Ascending aorta (tissue), 2 donors: ENCODE measurements at places on chromosomes 16 and 17.

- no peak overlapping the region for H3K27ac ChIP-seq
- no peaks in the 10 kb centered on the region for H3K4me1 ChIP-seq
- no peaks in the 10 kb centered on the region for H3K36me3 ChIP-seq
- DNase-seq, result no peak
- H3K4me3 ChIP-seq, result no peak overlapping the region
These were observed 116.4 kb upstream of the RCVRN start for GRCh38 chr17:10021272-10021984.

DNA sequence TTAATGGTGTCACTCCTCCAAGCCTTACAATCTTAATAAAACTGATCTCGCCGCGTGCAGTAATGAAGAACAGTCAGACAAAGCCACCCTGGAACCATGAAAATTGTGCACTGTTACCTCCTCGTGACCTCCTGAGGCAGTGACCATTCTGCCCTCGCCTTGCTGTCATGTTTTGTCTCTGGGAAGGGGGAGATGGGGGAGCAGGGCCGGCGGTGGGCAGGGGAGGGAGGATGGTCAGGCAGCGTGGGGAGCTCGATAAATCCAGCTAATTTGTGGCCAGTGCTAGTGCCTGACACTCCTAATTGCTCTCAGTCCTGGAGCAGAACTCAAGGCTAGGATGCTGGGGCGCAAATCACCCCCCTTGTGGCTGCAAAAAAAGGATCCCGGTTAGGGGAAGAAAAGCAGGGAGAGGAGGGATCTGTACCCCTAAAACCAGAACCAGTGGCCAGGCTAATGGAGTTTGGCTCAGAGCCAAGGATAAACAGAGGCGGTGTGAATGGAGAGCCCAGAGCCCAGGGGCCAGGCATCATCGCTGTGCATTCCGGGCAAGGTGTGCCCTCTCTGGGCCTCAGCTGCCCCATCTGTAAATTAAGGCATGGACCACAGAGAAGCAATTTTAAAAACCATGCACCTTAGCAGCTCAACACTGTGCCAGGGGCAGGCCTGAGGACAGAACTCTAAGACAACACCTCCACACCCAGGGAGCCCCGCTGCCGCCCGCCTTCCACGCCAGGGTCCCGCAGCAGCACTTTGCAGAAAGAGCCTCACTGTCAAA is 113.3 kb downstream of the ZNF423 start:
- DNase-seq, result no peak
- H3K4me3 ChIP-seq, result no peak overlapping the region
- no peaks in the 10 kb centered on the region for H3K4me1 ChIP-seq

- no peaks in the 10 kb centered on the region for H3K27me3 ChIP-seq
- H3K4me1 ChIP-seq, result peaks cover 2% of the 10 kb centered on the region
- no peak overlapping the region for H3K27ac ChIP-seq
- no peaks in the 10 kb centered on the region for H3K36me3 ChIP-seq
These were observed 132.3 kb upstream of the CDH11 start for GRCh38 chr16:65254144-65254543.

DNA sequence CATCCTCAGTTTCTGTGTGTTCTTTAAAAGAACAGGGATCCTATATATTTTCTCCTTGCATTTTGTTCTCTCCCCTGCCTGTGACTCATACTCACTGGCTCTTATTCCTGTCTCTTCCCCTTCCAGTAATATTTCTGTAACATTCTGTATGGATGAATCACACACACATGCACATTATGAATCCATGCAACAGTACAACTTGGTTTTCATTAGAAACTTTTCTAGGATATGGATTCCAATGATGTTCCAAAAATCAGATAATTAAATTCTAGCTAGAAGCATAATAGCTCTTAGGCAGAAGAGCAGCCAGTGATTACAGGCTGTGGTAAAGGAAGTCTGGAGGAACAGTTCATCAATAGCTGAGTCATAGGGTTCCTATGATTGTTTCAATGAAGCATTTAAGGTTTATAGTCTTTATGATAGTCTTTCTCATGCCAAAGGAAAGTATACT is 119.6 kb upstream of the PMFBP1 start:
- H3K36me3 ChIP-seq, result no peaks in the 10 kb centered on the region
- DNase-seq, result no peak
- peak overlapping the region; percentile 71 for H3K27ac ChIP-seq
- no peaks in the 10 kb centered on the region for H3K27me3 ChIP-seq
- no peaks in the 10 kb centered on the region for H3K4me1 ChIP-seq

DNA sequence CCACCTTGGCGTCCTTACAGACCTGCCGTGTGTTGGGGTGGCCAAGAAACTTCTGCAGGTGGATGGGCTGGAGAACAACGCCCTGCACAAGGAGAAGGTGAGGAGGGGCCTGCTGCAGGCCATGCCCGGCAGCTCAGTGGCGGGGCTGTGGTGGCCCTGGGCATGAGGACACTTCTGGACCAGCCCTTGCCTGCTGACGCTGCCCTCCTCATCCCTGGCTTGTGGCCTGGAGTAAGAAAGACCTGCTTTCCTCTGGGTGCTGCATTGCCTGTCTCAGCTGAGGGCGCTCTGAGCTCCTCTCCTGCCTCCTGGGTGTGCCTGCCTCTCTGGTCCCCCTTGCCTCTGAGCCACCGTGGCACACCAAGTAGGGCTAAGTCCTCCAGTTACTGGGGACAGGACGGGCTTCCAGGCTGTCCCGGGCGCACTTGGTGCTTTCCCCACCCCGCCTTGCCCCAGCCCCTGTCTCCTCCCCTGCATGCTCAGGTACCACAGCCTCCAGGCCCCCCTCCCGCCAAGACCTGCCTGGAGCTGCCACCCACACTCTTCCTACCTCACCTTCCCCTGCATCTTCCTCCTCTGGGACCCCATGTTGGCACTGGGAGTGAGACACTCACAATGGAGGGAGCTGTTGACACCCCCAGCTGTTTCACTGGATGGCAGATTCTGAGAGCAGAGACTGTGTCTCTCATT is 8.7 kb downstream of the ENDOV start:
- H3K27ac ChIP-seq, result no peak overlapping the region
- no peak overlapping the region for H3K4me3 ChIP-seq
